Stimulated activated CD4-positive, alpha-beta T cell treated with anti-CD3 and anti-CD28 coated beads, Interleukin-2, amount 100 ng/mL, for 24 hours (primary cell): ENCODE measurements at places on chromosomes 16 and 17.

- no peak for DNase-seq
Observed at GRCh38 chr16:82063456-82064082, 28.5 kb downstream of the HSD17B2 start.

- no peak for DNase-seq
Observed at GRCh38 chr16:88491560-88492310, 38.7 kb downstream of the ZFPM1 start.

- no peak for DNase-seq
Observed at GRCh38 chr17:61700252-61700651, 109.2 kb upstream of the NACA2 start.

- no peak for DNase-seq
Observed at GRCh38 chr16:4830408-4830807, 16.7 kb downstream of the GLYR1 start.

- DNase-seq, result no peak
Observed at GRCh38 chr17:80795090-80795580, 196.5 kb upstream of the CHMP6 start.

GRCh38 chr16:51971184-51971583, 575.8 kb downstream of the TOX3 start:
- no peak for DNase-seq

DNA sequence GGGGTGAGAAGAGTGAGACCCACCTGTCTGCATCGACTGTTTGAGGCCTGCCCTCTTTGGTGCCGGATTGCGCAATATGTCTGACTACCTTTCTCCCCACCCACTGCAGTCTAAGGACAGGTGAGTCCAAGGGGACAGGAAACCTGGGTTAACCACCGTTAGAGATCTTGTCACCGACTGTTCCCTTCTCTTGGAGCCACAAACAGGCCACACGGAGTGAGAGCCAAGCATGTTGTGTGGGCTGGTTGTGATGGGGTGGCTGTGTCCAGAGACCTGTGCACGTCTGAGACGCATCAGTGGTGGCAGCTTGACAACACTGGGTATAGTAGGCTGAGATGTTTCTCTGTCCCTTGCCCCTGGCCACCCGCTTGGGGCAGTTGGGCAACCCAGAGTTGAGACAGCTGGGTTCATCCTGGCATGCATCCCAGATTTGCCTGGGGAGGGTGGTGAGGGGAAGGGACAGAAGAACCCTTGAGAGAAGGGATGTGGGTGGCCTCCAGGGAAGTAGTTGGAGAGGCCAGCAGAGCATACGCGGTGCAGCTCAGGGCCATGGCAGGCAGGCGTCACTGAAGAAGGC, 21.4 kb downstream of the MPRIP start:
- no peak for DNase-seq

GRCh38 chr16:12110361-12111107, 134.0 kb downstream of the SNX29 start:
- no peak for DNase-seq

- DNase-seq, result no peak
Observed at GRCh38 chr16:15976929-15977637, 27.7 kb downstream of the ABCC1 start.
